CD8-positive, alpha-beta T cell (primary cell): ENCODE measurements at places on chromosomes 12 and 14.

GRCh38 chr12:65086236-65086635, 34.9 kb downstream of the WIF1 start:
- DNase-seq, result no peak

GRCh38 chr14:54186821-54187763, 209.7 kb upstream of the CDKN3 start:
- DNase-seq, result no peak

DNA sequence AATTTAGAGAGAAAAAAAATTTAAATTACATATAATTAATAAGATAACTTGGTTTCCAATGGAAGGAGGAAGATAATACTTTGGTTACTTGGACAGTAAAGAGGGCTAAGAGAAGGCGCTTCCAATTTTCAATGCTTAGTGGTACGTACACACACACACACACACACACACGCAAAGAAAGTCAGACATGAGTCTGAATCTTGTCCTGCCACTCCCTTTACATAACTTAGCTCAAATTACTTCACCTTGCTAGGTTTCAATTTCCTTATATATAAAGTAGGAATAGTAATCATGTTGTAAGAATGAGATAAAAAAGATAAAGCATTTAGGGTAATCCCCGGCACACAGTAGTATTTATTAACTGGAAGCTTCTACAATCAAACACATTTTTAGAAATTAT, 39.7 kb upstream of the VCPKMT start:
- DNase-seq, result no peak

- no peak for DNase-seq
Measured at GRCh38 chr14:80390906-80391305, 179.6 kb upstream of the DIO2 start.

- no peak for DNase-seq
Measured at GRCh38 chr12:59820594-59821011, 224.8 kb downstream of the SLC16A7 start.

GRCh38 chr12:129772501-129773493, 131.0 kb downstream of the TMEM132D start:
- no peak for DNase-seq

DNA sequence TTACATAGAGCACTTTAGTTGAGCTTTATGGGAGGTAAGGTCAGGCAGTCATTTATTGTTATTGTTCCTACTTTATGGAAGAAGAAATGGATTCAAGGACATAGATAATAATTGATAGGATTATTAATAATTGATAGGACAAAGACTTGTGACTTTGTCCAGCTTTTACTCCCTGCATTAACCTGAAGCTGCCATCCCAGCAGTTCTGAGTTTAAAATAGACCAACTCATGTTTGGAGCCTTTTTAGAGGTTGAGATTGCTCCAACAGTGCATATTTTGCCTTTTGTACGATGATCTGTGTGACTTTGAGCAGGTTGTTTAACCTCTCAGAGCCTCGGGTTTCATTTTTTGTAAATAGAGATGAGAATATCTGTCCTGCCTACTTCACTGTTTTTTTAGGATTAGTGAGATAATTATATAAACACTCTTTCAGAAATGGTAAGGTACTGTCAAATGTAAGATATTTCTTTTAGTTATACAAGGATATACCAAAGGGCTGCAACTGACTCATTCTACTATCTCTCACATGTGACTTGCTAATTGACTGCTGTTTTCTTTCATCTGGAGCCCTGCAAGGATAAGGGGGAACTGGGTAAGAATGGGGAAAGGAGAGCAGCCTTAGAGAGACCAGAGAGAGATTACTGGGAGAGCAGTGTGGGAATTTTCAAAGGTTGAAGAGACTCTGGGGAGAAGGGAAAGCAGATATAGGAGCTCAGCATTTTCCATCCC, 15.3 kb downstream of the WDR20 start:
- no peak for DNase-seq

DNA sequence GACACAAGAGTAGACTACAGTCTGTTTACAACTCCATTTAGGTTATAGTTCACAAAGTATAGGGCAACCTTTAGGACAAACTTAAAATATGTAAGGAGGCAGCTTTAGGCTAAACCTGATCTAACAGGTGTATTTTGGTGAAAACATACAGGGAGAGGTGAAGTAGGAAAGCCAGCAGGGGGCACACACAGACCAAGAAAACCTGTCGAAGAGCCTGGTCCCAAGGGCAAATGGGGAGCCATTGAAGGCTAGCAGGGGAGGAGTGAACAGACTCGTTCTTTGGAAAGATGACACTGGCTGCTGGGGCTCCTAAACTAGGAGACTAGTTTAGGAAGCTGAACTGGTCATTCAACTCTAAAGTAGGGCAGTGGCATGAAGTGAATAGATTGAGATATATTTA, 138.8 kb upstream of the WSCD2 start:
- DNase-seq, result no peak

- DNase-seq, result no peak
Measured at GRCh38 chr14:59254146-59254910, 65.9 kb downstream of the DAAM1 start.

DNA sequence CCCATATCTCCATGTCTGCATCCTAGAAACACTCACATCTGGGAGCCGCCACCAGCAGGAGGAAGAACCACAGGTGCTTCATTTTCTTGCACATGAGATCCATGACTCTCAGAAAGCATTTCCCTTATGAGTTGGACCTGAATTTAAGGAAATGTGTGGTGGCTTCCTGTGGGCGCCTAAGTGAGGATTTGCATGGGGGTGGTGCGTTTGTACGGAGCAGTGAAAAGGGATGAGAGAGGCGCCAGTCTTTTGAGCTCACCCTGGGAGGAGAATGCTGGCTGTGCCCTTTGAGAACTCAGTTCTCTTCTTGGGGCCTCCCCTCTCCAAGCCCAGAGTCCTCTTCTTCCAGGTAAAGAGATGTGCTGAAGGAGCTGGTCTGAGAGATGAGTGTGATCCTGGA, 895.7 kb downstream of the TMEM121 start:
- no peak for DNase-seq

- no peak for DNase-seq
Measured at GRCh38 chr12:103986829-103987228, 21.2 kb downstream of the TDG start.

- no peak for DNase-seq
Measured at GRCh38 chr12:902581-902980, 46.9 kb downstream of the RAD52 start.

DNA sequence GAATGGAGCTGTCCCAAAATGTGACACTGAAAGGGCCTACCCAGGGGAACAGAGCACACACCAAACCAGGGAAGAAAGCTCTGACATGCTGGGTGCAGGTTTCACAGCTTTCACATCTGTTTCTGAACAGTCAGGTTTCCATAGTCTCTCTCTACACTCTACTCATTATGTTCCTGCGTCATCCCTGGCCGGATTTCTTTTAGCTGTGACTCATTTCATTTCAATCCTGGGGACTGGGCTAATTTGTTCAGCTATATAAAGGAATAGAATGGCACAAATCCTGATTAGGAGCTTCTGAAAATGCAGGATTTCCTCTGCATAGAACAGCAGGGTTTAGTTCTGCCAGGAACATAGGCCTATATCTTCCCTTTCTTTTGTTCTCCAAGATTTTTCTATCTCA, 649.8 kb downstream of the RPS29 start:
- no peak for DNase-seq

- DNase-seq, result peak; percentile 37
Measured at GRCh38 chr12:93783832-93784231, 106.7 kb downstream of the CRADD start.

- DNase-seq, result no peak
Measured at GRCh38 chr12:93763746-93764147, 86.6 kb downstream of the CRADD start.

DNA sequence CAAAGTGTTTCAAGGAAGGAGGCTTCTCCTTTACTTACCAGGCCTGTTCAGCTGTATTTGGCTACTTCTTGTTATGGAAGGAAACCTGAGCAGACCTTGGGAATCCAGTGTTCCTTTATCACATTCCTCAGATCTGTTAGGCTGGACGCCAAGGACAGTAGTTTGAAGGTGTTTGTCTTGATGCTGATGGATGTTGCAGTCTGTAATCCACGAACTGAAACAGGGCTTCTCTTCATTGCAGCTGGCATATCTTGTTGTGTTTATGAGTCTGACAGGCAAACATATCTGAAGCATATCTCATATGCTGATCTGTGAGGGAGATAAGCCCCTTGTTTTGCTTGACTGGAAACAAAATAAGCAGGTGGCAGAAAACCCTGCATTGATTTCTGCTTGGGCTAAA, 904.3 kb downstream of the NRXN3 start:
- no peak for DNase-seq

GRCh38 chr12:91846466-91847055, 299.1 kb downstream of the BTG1 start:
- DNase-seq, result no peak

DNA sequence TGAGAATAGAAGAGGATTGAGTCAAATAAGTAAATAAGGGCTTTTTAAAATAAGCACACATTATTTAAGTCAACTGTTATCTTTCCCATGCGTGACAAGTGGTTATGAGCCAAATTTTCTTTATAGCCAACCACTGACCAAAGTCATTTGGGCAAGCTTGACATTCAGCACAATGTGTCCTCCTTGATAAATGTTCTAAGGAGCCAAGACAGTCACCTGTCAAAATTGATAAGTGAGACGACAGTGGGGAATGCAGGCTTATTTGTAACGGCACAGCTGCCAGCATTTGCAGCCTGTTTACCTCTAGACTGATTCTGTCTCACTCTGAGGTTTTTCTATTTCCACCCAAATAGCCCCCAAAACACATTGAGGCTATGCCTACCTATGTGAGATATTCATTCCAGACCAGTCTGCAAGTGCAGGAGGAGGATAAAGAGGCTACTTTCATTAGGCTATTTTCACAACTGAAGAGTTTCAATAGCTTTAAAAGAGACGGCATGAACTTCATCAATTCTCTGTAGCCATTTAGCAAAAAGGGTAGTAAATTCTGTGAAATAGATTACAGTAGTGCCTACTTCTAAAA, 339.5 kb downstream of the PDZRN4 start:
- DNase-seq, result no peak

DNA sequence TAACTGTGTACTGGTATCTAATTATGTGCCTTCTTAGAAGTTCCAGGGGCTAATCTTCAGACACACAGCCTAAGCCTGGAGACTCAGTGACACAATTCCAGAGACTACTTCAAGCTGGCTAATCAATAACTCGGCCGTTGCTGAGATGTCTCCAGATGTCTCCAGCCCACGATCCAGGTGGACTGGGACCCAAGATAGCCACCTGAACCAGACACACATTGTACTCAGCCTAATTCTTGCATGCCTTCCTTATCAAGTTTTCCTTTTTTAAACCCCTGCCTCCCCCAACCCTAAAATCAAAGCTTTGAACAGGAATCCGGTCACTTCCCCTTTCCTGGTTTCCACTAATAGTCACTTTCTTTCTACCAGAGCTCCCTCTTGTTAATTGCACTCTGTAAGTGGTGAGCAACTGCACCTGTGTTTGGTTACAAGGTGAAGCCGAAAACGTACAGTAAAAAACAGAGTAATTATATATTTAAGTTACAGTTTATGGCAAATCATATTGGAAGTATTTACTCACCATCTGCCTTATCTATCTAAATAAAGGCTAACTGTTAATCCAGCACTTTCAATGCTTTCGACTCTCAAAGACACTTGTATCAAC, 39.8 kb upstream of the PTGDR start:
- DNase-seq, result no peak
